ENCODE measurements at places on chromosomes 16 and 17.

DNA sequence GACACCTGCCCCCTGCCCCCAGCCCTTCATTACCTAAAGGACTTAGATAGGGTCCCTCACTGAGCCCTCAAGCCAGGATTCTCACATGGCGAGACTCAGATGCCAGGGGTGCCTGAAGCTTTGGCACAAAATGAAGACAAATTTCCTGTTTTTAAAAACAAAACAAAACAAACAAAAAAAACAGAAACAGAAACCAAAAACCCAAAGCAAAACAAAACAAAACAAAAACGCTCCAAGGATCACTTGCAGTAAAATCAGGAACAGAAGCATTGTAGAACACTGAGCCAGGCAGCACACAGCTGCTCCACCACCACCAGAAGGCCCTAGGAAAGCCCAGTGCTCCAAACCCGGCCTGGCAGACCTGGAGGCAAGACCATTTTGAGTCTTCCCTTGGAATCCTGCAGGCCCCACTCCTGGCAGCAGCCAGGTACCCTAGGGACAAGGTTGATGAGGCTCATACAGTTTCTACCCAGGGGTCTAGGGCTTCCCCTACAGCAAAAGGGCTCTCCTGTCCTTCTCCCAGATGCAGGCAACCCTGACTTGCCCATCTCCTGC is 20.8 kb downstream of the MYO18A start:
- no peak for DNase-seq

DNA sequence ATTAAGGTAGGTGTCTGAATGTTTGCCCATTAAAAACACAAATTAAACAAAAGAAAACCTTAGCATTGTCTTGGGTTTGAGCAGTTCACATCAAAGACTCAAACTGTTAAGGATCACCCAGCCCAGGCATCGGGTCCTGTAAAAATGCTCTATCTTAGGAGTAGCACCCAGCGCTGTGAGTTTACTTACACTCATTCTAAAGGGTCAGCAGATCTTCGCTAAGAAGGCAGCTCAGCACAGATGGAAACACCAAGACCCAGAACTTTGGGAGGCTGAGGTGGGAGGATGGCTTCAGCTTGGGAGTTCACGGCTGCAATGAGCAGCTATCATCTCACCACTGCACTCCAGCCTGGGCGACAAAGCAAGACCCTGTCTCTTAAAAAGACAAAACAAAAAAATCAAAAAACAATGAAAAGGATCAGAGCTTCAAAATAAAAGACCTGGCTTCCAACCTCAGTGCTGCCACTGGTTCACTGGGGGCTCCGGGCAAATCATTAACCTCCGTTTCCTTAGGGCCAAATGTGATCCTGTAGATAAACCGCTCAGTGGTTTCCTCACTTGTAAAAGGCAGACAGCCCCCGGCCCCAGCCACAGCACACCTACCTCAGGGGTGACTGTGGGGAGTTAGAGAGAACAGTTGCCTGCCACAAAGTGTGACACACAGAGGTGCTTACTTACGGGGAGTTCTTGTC is 11.1 kb downstream of the COG1 start:
- DNase-seq, result no peak

DNA sequence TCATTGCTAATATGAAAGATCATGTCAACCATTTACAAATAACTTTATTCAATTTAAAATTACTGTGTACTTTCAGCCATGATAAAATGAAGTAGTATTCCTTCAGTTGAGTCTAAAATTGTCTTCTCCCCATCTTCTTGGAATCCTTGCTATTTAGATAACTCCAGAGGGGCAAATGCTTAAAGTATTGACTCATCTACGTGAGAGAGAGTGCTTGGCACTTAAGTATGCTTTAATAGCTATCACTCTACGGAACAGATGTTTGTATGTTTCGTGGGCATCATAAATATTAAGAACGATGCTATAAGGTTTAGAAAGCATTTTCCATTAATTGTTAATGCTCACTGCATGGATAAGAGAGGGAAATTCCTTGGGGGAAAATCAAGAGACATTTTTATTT is 69.3 kb upstream of the MED13 start:
- no peak for DNase-seq

DNA sequence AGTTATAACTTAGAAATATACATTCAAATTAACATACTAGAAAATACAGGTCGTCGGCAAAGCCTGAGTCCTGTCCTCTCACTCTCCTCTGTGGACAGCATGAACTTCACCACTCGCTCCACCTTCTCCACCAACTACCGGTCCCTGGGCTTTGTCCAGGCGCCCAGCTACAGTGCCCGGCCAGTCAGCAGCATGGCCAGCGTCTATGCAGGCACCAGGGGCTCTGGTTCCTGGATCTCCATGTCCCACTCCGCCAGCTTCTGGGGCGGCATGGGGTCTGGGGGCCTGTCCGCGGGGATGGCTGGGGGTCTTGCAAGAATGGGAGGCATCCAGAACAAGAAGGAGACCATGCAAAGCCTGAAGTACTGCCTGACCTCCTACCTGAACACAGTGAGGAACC is 319.4 kb downstream of the ZFHX3 start:
- no peak for DNase-seq

DNA sequence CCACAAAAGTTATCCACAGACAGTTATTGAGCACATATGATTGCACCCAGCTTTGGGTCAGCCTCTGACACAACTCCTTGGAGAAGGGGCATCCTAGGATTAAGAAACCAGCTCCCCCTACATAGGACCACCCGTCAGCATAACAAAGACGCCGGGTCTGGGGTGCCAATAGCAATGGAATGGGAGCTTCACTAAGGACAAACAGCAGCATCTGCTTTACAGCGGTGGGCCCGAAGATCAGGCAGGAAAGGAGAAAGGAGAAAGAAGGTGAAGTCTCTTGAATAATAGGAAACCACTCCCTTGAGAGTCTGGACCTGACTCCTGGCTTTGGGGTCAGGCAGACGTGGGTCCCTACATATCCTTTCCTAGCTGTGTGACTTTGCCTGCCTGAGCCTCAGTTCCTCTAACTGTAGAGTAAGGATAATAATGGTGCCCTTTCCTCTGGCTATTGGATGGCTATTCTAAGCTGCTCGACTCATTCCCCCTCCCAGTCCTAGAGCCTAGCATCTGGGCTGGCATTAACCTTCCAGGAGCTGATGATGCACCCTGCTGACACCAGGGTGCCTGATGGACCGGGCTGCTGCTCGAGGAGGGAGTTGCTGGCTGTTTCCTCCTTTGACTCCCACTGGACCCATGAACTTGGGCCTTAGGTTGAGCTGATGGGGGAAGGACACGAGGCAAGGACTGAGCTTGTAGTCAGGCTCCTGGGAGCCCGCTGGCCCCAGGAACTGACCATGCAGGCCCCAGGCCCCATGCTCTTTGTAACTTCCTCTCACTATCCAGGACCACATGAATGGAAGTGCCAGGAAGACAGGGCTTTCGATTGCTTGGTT is 94.2 kb downstream of the C16orf78 start:
- no peak for DNase-seq

GRCh38 chr17:14833201-14833785 is 431.8 kb downstream of the PMP22 start:
- DNase-seq, result no peak

DNA sequence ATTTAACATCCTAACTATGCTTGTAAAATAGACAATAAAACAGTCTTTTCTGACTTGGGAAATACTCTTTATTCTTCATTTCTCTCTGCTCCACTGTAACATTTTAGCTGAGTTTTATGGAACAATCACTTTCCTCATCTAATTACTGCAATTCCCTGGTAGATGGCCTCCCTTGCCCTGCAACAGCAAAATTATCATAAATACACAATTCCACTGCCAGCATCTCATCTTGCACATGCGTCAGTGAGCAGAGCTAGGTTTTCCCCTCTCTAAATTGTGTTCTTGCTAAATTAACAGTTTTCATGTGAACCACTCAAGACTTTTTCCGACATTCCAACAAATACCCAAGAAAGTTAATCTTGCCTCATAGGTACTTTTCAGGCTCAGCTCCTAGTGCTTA is 920.9 kb upstream of the GOT2 start:
- DNase-seq, result no peak

- DNase-seq, result no peak
Observed at GRCh38 chr16:63363738-63364137, 1327.5 kb upstream of the CDH8 start.

- no peak for DNase-seq
Observed at GRCh38 chr17:37648555-37648954, 5.3 kb upstream of the DDX52 start.

DNA sequence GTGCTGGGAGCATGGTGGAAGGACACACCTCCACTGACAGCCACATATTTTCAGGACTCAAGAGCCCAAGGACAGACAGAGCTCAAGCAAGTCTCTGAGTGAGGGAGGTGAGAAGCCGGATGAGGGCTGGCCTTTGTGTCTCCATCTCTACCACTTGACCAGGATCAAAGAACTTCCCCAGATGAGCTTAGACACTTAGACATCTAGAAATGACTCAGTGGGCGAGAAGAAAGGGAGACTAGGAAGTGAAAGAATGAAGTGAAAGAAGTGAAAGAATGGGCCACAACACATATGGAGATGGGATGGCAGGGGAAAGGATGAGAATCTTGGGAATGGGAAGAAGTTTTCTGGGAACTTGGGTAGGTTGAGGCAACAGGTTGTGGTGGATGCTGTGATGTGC is 274.9 kb upstream of the CCL2 start:
- no peak for DNase-seq

DNA sequence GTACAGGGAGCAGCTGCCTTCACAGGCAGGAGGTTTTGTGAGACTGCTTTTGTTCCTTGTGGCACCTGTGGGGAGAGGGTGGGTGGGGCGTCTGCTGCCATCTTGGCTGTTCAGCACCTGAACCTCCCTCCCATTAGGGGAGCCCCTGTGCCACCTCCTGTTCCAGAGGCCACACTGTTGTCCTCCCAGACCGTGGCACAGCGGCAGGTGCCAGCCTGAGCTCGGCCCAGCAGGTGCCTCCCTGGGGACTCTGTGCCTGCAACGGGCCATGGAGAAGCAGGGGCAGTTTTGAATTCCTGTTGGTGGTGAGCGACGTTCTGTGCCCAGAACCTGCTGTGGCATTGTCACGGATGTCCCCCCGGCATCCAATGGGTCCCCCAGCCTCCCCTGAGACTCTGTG is 9.9 kb downstream of the LGALS3BP start:
- DNase-seq, result no peak

DNA sequence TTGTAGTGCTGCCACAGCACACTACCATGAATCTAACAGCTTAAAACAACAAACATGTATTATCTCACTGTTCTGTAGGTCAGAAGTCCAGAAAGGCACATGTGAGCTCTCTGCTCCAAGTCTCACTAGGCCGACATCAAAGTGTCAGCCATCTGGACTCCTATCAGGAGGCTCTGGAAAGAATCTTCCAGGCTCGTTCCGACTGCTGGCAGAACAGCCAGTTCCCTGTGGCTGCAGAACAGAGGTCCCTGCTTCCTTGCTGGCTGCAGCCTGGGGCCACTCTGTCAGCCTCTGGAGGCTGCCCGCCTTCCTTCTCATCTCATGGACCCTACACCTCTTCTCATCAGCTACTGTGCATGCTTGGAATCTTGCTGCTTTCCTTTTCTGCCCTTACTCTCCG is 168.9 kb downstream of the CBLN1 start:
- DNase-seq, result no peak

DNA sequence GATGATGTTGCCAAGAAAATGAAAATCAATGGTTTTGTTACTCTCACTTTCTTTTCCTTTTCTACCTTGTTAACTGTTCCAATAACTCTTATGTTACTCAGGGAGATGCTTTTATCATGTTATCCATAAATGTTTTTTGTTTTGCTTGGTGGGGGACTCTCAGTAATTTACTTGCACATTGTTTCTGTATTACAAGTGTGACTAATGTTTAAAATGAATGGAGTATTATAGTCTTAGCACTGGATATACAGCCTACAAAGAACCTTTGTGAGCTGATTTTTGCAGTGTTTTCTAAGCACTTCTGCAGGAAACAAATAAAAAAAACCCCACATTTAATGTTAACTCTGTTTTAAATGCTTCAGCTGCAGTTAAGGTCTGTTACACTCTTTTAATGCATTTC is 12.1 kb downstream of the VMP1 start:
- no peak for DNase-seq

DNA sequence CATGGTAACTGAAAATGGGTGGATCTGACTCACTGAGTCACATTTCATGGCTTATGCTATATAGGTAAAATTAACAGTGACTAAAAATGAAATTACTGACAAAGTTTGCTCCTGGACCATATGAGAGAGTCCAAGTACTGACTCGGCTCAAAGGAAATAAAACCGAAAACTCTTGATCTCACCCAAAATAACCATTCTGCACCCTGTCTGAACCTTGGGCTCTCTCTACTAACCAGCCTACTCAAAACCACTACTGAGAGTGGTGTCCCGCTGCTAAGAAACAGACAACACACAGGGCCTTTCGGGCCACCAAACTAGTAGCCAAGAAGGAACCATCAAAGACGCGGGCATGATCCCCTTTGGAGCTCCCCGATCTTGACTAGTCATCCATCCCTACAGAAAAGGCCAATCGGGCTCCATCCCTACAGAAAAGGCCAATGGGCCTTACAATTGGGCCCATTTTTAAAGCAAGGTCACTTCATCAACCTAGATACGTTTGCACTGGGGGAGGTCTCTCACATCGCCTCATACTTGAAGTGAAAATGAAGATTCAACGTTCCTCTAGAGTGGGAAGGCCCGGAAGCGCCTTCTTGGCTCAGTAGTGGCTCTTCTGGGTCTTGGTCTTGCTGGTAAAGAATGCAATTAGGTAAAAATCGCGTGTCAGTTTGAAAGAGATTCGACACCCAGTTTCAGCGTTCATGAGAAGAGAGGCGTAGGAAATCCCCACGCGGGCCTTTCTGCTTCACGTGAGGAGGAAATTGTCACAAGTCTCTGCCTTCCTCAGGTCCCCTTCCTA is 720 bp upstream of the ZPBP2 start:
- no peak for DNase-seq
